Activated gamma-delta T cell treated with anti-CD3 and anti-CD28 coated beads, Interleukin-2, amount 50 U/mL, for 16 hours (primary cell): ENCODE measurements at places on chromosomes 13 and 19.
A peak's percentile ranks its signal among the peaks of the same experiment; 100 is the strongest.

DNA sequence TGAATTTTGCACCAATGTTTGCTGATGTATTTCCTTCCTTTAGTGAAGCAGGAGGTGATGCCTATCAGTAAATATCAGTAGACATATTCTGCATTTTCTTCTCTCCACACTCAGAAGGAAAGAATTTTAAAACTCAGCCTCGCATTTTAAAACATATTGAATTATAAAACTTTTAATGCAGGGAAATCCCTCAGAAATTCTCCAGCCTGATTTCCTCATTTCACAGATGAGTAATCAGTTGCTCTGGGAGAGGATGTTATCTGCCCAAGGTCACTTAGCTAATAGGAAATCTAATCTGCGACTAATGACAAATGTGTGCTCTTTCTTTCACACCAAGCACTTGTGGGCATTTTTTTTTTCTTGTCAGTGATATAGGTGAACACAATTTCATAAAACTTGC, 320.6 kb downstream of the ITGBL1 start:
- no peak for DNase-seq

GRCh38 chr19:48842789-48843162, 6.5 kb upstream of the HSD17B14 start:
- DNase-seq: peak; percentile 42

GRCh38 chr19:1522838-1523237, 1.0 kb upstream of the PLK5 start:
- DNase-seq: no peak

- DNase-seq: no peak
These were observed 15.5 kb downstream of the SMARCA4 start for GRCh38 chr19:10976131-10976892.

DNA sequence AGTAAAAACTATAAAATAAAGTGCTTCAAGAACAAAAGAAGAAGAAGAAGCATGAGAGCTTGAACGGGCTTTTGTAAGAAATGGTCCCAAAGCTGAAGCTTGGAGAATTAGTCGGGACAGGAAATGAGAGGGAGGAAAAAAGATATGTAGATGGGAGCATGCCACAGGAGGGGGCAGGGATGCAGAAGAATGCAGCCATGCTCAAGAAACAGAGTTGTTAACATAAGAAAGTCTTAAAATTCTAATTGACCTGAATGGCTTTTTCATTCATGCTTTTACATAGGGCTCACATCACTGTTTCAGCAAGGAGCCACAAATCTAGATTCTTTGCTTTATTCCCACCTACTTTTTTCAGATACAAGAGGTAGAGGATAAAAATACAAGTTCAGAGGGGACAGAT, 27.7 kb upstream of the NBEA start:
- DNase-seq: no peak

- no peak for DNase-seq
These were observed 13.8 kb downstream of the EPS15L1 start for GRCh38 chr19:16457954-16458331.

DNA sequence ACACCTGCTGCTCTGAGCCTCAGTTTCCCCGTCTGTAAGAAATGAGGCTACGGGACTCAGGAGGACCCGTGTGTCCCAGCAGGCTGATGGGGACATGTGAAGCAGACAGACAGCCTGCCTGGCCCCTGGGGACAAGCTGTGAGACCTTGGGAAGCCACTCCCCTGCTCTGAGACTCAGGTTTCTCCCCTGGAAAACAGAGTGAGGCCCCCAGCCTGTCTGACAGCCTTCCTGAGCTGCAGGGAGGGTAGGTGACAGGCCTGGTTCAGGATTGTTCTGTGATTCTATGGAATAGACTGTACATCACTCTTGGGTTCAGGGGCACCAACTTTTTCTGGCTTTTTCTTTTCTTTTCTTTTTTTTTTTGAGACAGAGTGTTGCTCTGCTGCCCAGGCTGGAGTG, 2.9 kb upstream of the NTF4 start:
- DNase-seq: no peak

DNA sequence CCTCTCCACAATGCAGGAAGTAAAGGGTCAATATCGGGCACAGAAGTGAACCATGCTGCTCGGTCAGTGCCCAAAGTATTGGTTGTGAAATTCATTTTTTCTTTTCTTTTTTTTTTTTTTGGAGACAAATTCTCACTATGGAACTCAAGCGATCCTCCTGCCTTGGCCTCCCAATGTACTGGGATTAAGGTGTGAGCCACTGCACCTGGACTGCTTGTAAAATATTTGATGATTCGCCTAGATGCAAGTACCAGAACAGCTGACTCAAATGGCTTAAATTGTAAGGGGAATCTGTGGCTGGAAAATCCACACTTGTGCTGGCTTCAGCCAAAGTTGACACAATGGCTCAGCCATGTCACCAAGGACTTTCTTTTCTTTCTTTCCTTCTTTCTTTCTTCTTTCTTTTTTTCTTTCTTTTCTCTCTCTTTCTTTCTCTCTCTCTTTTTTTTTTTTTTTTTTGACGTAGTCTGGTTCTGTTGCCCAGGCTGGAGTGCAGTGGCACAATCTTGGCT, 43.7 kb downstream of the NUMBL start:
- no peak for DNase-seq

DNA sequence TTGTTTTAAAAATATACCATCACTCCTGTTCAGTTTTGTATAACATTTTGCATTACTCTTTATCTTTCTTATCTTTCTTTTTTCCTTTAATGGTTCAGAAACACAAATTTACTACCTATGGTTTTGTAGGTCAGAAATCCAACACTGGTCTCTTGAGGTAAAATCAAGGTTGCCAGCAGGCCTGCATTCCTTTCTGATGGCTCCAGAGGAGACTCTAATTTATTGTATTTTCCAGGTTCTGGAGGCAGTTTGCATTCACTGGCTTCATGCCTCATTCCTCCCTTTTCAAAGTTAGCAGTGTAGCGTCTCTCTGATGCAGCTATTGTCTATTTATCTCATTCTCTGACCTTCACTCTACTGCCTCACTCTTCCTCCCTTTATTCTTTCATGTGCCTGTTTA, 767.4 kb downstream of the SLITRK6 start:
- no peak for DNase-seq

GRCh38 chr13:38898481-38898880, 92.2 kb downstream of the STOML3 start:
- DNase-seq: no peak
